ENCODE measurements at places on chromosomes 11 and 22.

- no peak for DNase-seq
These were observed 1.2 kb downstream of the TSPAN32 start for GRCh38 chr11:2302896-2303626.

- DNase-seq: no peak
These were observed 7.4 kb downstream of the PTPRJ start for GRCh38 chr11:47987781-47988180.

GRCh38 chr11:86484795-86485166 is 110.1 kb downstream of the CCDC81 start:
- DNase-seq: no peak

DNA sequence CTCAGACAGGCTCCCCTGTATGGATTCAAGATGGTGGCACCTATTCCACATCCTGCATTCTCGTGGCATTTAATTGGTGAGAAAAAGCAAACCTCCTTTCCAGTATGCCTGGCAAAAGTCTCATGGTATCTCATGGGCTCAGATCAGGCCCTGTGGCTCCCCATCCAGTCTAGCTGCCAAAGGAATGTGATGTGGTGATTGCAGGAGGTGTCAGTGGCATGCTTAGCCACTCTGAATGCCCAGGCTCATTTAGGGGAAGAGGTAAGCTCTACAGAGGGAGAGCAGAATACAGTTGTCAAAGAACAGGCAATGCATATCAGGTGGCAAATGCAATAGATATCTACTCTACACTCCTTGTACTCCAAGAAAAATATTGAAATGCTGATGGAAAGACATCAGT is 146.7 kb downstream of the SPATA19 start:
- DNase-seq: no peak

GRCh38 chr22:37208401-37209139 is 3.7 kb downstream of the SSTR3 start:
- DNase-seq: no peak

DNA sequence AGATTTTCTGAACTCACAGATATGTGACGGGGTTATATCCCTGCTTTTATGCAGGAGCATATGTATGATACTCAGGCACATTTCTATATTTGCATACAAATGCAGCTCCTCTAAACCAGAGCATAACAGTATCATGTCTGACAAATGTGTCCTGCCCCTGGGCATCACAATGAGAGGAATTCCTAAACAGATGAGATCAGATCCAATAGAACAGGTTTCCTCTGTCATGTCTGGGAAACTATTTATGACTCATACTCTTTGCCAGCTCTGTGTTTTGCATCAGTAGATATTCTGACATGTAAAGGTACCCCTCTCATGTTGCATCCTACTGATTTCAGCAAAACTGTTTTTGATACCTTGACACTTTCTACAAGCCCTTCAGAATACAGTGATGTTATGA is 29.4 kb downstream of the SYT9 start:
- no peak for DNase-seq
